Esophagus squamous epithelium (tissue), 5 donors: ENCODE measurements at places on chromosomes 2 and 18.

GRCh38 chr18:60047556-60047955 is 147.8 kb downstream of the PMAIP1 start:
- DNase-seq, result no peak

DNA sequence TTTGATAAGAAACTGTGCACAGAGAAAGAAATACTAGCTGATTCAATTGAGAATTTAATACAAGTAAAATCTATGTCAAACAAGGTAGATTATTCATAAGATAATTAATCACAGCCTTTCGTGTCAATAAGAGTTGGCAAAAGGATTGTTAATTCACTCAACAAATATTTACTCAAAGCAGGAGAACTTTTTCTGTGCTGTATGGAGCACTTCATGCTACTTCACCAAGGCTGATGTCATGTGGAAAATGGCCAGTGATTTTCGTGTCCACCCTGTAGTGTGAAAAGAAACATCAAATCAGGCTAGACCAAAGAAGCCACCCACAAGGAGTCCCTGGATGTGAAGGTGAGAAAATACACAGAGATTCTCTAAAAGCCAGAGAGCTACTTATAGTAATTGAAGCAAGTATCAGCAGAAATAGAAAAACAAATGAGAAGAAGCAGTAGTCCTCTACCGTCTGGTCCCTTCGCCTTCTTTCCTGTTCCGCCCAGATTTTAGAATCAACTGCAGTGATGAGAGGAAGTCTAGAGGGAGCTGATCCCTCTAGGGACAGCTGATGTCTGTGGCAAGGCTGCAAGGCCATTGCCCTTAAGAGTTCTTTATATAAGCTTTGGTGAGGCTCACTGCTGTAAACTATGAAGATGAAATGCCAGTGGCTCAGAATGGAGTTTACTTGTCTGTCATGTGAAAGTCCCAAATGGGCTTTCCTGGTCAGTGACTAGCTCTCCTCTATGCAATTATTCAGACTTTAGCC is 201.3 kb upstream of the APCDD1 start:
- no peak for DNase-seq

DNA sequence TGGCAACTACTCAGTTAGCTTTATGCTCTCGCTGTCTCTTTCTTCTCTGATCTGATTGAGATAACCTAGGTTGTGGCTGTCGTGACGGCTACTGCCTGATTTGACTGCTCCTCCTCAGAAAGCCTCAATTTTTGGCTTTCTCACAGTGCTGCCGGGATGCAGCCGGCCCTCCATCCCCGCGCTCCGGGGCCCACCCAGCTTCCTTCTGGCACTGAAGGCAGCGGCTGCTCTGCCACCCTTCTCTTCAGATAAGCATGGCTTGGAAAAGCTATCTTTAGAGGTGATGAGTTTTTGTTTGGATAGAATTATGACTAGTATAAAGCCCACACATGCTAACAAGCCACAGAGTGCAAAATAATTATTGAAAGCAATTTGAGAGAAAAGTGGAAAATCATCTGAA is 102.5 kb downstream of the DPP4 start:
- DNase-seq, result no peak

- no peak for DNase-seq
Observed at GRCh38 chr2:46277431-46278190, 19.6 kb upstream of the EPAS1 start.

- DNase-seq, result no peak
Observed at GRCh38 chr2:113141451-113141850, 14.1 kb downstream of the IL1RN start.

- no peak for DNase-seq
Observed at GRCh38 chr2:183604065-183604464, 479.8 kb downstream of the NUP35 start.

DNA sequence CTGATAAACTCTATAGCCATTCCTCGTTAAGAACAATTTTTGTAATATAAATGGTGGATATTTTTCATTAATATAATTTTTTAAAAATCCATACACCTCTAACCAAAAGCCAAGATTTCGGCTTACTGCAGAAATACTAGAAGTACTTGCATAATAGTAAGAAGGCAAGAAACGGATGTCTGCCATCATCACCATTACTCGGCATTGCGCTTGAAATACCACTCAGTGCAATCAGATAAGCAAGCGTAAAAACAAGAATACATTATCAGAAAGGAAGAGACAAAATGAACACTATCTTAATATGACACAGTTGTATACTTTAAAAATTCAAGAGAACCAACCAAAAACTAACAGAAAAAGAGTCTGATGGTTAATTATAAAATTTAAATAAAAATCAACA is 15.2 kb upstream of the BOLA3 start:
- no peak for DNase-seq

DNA sequence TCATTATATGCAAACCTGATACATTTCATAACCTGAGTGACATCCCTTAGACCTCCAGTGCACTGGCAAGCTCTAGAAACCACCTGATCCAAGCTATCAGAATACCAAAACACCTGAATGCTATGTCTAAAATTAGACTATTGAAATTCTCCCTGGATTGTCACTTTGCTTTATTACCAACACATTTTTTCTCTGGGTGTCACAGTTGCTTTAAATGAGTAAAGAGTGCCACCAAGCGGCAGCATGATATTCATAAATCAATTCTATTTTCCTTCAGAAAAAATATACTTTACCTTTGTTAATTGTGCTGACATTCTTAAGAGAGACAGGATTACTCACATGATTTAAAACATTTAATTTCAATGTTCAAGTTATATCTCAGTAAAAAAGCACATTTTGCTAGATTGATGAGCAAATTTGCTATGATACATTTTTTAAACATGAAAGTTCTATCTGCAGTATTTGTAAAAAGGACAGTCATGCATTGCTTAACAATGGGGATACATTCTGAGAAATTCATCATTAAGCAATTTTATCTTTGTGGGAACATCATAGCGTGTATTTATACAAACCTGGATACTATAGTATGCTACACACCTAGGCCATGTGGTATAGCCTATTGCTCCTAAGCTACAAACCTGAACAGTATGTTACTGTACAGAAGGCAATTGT is 338.4 kb upstream of the SLC39A10 start:
- no peak for DNase-seq

GRCh38 chr2:148602885-148603561 is 41.5 kb upstream of the EPC2 start:
- DNase-seq, result no peak

GRCh38 chr2:199603721-199604291 is 146.1 kb upstream of the SATB2 start:
- no peak for DNase-seq

DNA sequence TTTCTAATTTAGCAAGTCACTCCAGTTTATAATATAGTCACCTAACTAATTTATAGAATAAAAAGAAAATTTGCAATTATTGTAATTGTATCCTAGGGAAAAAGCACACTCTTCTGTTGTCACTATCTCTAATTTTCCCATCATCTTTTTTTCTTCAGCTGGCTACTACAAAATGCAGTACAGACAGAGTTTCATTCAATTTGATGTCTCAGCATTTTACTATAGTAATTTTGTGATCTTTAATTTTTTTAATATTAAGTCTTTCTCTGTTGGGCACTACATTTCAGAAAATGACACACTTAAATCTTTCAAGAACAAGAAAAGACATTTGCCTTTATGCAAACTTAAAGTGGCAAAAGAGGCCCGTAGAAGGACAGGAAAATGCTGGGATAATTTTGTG is 118.0 kb downstream of the LRRTM4 start:
- DNase-seq, result no peak

DNA sequence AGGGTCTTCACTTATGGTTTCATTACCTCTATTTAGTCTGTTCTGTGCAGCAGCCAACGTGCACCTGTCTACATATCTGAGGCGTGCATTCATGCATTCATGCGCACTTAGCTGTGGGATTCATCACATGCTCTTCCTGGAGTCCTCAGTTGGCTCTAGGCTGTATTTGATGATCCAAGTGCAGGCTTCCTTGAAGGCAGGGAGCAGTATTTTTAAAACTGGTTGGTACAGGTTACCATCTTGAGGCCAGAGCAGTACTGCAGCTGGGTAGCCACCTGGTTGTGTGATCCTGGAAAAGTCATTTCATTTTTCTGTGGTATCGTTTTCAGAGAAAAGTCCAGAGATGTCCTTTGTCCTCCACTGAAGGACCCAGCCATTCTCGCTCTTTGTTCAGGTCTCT is 109.8 kb downstream of the EN1 start:
- DNase-seq, result no peak

- DNase-seq, result peak; percentile 2
Observed at GRCh38 chr2:14632133-14632936, at the start of gene LRATD1. Gene LRATD1, plus strand, starts transcription at chr2:14632717. Its CDS starts 1,263 bp downstream, at chr2:14633980.

- no peak for DNase-seq
Observed at GRCh38 chr2:102915128-102915527, 153.3 kb downstream of the TMEM182 start.

GRCh38 chr2:10333247-10333613 is 30.5 kb downstream of the HPCAL1 start:
- no peak for DNase-seq

- no peak for DNase-seq
Observed at GRCh38 chr2:214695789-214696188, 113.7 kb downstream of the BARD1 start.

DNA sequence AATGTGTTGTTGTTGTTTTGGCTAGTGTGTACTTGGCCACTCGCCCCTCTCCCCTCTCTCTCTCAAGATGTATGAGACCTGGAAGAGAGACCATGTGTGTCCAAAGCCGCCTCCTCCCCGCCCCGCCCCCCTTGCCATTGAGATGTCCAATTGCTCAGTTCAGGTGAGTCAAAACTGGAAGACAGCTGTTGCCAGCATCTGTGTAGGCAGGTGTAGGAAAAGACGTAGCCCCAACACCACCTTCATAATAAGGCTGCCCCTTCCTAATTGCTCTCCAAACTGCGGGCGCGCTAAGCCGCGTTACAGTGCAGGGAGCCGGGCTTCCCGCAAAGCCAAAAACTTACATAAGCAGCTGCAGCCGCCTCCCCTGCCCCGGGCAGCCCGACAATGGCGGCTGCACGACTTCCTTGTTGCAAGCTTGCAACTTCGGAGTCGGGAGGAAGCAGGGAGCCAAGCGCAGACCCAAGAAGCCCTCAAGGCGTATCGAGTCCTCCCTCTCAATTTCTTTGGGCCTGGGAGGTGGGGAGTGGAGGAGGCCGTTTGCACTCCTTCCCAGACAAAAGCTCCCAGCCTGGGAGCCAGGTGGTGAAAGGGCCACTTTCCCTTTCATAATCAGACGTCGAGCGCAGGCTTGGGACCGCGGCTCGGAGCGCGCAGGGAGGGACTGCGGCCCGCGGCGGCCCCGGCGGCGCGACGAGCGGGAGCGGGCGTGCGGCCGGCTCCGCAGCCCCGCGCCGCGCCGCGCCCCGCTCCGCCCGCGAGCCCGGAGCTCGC is 882 bp downstream of the ZBTB14 start:
- peak; percentile 40 for DNase-seq

- no peak for DNase-seq
Observed at GRCh38 chr2:220078439-220078838, 451.0 kb downstream of the SLC4A3 start.

- no peak for DNase-seq
Observed at GRCh38 chr2:38600921-38601455, 1.7 kb downstream of the HNRNPLL start.

- no peak for DNase-seq
Observed at GRCh38 chr2:181178823-181179412, 198.5 kb downstream of the UBE2E3 start.

- DNase-seq, result no peak
Observed at GRCh38 chr2:41935002-41935401, 112.8 kb upstream of the PKDCC start.

- DNase-seq, result no peak
Observed at GRCh38 chr18:48356909-48357631, 52.1 kb downstream of the ZBTB7C start.

- no peak for DNase-seq
Observed at GRCh38 chr2:33058716-33059470, 112.1 kb downstream of the LTBP1 start.

DNA sequence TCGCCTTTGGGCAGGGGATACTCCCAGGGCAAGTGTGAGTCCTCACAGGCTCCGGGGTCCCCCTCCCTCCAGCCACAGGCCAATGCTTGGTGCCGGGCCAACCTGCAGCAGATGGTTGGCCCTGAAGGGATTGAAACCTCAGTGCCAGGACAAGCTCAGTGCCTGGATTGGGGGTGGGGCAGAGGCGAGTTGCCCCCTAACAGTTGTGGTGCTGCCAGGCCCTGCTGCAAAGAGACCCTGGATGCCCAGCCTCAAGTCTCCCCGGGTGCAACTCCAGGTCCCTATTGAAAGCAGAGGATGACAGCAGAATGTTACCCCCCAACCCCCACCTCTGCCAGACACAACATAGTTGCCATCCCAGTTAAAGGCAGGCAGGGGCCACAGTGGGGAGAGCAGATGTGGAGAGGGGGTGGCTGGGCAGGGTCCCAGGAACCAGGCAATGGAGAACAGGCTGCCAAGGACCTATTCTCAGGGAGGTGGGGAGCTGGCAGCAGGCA is 9.5 kb upstream of the RNF103 start:
- DNase-seq, result no peak
